ENCODE measurements at places on chromosomes 1 and 21. TPM values are rescaled to one million over a fixed set of nuclear protein-coding genes. Genes with fewer than 3 reads are reported as not detected.
A peak's percentile ranks its signal among the peaks of the same experiment; 100 is the strongest.

DNA sequence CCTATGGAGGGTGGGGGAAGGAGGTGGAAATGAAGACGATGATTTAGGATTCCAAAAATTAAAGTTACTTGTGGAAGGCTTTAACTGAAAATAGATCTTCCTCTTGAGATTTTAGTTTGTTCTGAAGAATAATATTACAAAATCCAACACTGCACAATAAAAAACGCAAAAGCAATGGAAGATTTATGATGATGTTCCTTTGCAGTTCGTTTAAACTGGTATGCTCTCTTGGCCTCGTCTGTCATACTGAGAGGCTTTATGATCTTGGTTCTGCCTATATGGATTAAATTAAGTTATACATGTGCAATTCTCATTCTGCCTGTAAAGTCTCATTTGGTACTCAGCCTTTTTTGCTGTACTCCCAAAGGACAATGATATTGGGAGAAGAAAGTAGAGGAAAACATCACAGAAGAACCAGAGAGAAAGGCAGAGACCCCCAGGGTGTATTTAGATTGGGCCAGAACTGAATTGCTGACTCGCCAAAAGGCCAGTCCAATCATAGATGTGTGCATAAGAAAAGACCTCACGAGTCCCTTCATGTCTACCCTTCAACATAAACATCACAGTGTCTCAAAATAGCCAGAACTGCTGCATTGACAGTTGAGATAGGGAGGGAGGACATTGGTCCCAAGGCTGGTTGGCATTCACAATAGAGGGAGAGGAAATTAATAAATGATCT is 188.6 kb downstream of the GREM2 start:
- no peak for DNase-seq

- peak; percentile 70 for DNase-seq
Measured at GRCh38 chr21:36589352-36589971, 109.5 kb upstream of the SIM2 start.

GRCh38 chr1:175742790-175743459 is 470 bp downstream of the TNR start:
- DNase-seq: peak; percentile 17

- no peak for DNase-seq
Measured at GRCh38 chr1:206878456-206878855, 13.0 kb downstream of the IL20 start.

DNA sequence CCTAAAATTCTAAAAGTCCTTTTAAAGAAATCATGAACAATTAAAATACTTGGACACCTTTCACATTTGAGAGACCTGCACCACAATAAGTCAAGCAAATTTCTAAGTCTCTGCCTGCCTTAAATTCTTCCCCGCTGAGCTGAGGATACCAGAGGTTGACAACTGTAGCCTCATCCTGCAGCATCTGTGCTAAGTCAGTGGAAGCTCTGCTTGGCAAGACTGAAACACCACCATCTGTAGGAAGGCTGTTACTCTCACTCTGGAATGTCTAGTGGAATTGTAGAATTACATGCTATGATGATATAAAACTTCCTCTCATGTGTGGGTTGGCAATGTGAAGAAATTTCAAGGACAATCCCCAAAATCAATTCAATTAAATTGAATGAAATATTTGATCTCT is 1756.5 kb downstream of the NCAM2 start:
- no peak for DNase-seq

DNA sequence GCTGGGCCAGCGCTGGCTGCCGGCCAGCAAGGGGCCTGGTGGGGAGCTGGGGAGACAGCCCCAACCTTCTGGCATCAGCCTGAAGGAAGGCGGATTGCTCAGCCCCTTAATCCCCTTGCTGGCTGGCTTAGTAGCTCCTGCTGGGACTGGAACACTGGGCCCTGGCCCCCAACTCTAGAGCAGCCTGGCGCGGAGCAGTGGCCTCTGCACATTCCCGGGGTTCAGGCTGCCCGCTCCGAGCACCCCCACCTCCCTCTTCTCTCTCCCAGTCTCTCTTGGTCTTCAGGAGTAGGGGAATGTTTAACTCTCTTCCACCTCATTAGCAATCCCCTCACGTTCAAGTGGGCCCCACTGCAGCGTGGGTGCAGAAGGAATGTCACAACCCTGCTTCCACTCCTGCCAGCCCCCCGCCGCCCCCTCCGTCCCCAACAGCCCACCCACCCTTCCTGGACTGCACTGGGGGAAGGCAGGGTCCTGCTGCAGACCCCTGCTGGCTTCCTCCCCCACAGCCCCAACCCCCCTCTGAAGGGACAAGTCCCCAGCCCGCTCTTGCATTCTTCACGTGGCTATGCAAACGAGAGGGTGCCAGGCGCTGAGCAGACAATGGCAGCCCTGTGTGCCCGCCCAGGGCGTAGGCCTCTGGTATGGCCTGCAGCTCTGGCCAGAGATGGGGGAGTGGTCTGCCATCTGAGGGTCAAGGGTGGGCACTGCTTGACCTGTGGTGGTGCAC is 980 bp upstream of the CLDN19 start:
- no peak for DNase-seq

- no peak for DNase-seq
Measured at GRCh38 chr21:41584603-41585176, 76.7 kb upstream of the TMPRSS2 start.

DNA sequence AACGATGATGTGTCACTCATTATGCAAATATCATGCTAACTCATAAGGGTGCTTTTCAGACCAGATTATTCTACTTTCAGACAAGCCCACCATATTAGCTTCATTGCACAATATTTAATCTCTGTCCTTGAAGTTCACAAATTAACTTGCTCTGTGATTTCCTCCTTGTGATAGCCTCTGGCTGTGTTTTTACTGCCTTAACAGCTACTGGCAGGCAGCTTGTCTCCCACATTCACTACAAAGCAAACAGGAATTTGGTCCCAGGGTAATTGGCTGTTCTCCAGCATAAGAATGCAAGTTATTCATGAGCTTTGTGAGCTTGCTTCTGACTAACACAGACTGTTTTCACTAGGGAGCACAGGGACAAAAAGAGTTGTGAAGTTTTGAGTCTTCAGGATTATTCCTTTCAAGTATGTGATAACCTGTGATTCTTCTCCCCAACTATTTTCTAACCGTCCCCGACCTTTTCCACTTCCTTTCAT is 87.9 kb upstream of the HMCN1 start:
- DNase-seq: peak; percentile 98

DNA sequence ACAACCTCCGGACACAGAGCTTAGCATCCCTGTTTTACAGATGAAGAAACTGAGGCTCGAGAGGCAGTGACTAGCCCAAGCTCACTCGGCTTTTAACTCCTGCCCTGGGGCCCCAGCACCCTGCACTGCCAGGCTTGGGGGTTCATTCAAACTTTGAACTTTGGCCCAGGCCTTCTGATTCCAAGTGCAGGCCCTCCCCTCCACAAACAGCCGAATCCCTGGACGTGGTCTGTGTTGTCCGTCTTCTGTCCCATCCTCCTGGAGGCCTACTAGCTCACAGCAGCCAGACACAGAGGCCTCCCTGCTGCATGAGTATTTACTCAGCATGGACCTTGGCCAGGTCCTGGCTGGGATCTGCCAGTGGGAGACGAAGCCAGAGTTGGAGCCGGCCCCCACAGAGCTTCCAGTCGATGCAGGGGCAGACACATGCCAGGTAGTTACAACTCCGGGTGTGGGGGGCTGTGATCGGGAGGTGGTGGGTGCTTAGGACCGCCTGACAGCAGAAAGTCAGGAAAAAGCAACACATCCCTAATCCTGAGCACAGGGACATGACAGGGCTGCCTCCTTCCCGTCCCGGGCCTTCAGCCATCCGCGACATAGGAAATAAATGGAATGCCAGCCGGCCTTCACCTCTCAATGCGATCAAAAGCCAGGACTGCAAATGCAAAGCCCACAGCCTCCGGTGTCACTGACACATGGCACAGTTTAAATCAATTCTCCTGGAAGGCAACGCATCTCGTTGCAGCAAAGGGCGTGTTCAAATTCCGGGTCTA is 7.4 kb downstream of the IFFO2 start:
- peak; percentile 81 for DNase-seq

The KRTAP12-2 gene
- not detected for total RNA-seq

The FAM110D gene
- total RNA-seq: not detected
